ENCODE measurements at places on chromosomes 2 and 18. TPM values are rescaled to one million over a fixed set of nuclear protein-coding genes. Genes with fewer than 3 reads are reported as not detected.

REG3A gene
- not detected for total RNA-seq

FLACC1 gene
- 1.2 TPM for total RNA-seq

NAT8 gene
- total RNA-seq: 27.6 TPM

IL18RAP gene
- total RNA-seq: 2.1 TPM

NMS gene
- total RNA-seq: not detected

SLC4A5 gene
- 0.50 TPM for total RNA-seq

DNA sequence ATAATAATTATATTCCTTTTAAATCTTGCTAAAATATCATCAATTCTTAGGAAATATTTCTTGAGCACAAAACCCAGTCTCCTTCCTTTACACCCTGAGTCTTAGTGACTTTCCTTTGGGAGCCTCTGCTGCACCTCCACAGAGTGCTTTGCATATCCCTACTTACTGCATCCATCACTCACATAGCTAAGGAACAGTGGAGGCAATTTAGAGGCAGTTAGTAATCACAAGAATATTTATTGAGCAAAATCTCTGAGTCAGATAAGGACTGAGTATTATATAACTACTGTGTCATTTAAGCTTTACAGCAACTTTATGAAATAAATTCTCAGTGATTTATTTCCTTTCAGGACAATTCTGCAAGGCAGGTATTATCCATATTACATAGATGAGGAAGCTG, 327.7 kb downstream of the TMX3 start:
- no peak for DNase-seq

DNA sequence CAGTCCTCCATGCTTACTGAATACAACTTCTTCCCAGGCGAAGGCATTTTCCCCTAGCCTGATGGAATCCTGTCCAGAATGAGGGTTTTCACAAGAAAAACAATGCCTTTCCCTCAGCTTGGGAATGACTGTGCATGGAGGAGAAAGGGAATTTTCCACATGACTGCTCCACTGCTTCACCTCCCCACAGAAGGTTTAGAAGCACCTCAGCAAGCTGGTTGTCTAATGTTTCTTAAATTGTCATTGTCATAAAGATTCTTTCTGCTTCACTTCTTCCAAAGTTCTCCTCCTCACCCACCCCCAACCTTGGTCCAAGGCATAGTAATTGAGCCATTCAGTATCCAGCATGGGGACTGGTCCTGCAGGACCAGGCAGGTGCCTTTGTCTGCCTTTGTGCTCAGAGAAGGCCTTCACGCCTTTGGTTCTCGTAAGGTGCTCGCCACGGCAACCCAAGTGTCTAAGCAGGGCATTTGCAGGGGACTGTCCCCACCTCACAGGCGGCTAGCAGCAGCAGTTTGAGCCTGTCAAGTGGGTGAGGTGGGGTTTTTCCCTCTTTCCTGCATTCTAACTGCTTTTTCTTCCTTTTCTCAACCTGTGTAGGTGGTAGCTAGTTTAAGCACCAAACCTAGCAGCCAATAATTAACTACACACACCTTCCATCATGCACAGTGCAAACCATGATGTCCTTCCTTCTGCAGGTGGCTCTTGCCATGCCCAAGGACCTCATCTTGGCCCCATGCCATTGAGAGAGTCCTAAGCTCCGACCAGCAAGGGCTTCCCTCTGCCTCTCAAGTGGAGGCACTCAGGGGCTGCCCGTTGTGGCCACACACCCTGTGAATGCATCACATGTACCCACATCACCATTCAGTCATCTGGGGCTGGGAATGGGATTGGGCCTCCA, 65.7 kb upstream of the BCL2L11 start:
- DNase-seq: no peak

- DNase-seq: no peak
Measured at GRCh38 chr2:165772183-165772582, 21.9 kb downstream of the GALNT3 start.

GRCh38 chr18:26540043-26540628, 8.2 kb downstream of the KCTD1 start:
- DNase-seq: no peak

DNA sequence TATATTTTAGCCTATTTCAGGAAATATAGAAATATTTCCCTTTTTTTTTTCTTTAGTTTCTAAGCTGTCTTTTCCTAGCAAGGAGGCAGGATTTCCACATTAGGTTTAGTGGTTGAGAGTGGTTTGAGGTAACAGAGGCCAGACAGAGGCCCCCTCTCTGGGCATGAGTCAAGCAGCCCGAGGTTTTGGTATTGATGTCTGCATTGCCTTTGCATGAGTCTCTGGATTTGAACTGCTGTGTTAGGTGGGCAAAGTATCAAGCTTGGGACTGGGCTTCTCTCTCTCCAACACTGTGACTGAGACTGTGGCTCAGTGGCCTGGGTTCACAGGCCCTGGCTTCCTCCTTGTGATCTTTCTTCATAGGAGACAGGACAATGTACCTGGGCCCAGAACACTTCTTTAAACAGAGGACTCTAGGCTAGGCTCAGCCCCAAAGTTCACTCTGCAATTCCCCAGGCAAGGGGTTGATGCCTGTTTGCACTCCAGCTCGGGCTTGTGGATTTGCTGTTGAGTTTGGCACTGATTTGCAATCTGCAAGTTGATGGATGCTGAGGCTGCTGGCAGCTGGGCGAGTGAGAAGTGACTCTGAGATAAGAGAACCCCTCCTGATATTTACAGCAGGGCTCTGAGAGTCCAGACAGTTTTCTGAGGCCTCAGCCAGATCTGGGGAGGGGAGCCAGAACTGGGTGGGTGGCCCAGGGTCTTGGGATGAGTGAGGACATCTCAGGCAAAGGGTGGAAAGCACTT, 271.2 kb downstream of the EN1 start:
- DNase-seq: no peak

DNA sequence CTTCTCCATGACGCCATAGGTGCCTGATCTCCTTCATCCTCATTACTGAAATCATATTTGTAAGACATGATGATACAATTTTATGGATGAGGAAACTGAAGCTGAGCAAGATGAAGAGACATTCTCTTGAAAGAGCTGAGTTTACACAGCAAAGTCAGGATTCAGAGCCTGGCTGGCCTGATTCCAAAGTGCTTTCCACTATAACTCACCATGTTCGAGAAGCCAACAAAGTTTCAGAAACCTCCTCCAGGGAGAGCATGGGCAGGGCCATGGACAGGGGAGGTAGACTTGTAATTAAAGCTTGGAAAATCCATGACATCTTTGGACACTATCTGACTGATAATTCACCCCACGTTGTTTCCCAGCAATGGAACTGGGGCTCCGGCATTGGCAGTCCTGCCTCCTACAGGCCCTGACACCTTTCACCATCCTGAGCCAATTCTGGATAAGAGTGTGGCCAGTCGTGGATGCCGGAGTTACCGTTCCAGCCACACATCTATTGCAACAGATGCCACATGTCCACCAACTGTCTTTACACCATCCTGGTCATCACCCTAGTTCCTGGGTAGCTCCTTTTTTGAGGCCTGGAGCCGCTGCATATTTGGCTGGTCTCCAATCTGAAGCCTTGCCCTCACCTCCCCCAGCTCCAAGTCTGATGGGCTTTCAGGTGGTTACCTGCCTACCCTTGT, 85.0 kb upstream of the PPP1CB start:
- DNase-seq: no peak

DNA sequence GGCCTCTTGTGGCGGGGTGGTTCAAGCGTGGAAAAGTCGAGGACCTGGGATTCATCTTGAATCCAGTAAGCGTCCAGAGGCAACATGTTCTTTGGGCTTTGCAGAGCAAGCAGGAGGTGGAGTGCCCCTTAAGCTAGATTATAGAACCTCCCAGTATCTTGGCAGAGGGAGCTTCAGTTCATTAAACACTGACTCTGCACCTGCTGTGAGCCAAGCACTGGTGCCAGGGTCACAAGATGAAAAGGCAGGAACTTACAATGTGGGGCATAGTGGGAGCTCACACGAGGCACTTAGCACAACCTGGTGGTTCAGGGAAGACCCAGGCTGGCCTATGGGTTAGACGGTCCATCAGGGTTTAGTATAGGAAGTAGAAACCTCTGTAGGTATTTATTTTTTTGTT, 7.4 kb upstream of the FZD5 start:
- DNase-seq: no peak

Data from liver (tissue), 10 donors.